Cerebellum (tissue), 4 donors: ENCODE measurements at places on chromosomes 4 and X. TPM values are rescaled to one million over a fixed set of nuclear protein-coding genes. Genes with fewer than 3 reads are reported as not detected.

DNA sequence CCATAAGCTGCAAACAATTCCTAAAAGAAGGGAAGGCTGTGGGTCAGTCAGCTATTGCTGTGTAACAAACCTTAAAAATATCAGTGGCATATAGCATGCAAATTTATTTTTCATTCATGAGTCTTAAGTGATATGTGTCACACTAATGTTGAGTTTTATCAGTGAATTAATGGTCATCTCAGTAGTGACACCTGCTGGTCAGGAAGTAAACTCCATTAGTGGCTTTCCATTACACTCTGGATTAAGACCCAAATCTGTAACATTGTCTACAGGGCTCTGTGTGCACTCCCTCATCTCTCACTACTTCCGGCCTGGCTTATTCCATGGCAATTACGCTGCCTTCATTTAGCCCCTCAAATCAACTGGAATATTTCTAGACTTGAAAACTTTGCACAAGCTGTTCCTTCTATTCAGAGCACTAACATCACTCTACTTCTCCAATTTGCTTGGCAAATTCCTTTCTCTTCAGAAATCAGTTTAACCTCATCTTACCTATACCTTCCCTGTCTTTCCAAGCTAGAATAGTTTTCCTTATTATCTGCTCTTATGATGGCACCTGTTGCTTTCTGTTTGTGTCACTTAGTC is 217.3 kb upstream of the TAPT1 start:
- DNase-seq = no peak

Gene AKAP14
- 2.4 TPM for total RNA-seq

Gene KLHL5
- total RNA-seq = 116 TPM

DNA sequence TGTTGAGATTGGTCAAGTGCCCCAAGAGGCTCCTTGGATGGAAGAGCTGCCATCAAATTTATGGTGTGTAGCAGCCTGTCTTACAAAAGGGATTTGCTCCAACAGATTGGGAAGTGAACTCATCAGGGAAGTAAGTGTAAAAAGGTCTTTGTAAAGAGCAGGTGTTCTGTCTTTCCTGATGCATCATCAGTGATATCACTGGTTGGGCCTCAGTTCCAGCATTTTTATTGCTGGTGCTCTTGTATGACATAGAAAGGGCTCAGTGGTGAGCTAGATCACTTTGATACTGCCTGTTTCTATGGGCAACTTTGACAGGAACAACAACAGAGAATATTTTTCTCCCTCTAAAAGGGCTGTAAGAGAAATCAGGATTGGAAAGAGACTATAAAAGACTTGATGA is 8.7 kb upstream of the GABRE start:
- DNase-seq = no peak

Gene TCEAL7
- total RNA-seq = 48.6 TPM

Gene MFAP3L
- 12.6 TPM for total RNA-seq

Gene ZFP42
- 0.18 TPM for total RNA-seq

- DNase-seq = no peak
These were observed 140.5 kb downstream of the PACRGL start for GRCh38 chr4:20840648-20841190.

Gene USP17L12
- total RNA-seq = not detected

GRCh38 chrX:101973066-101973465 is 41.2 kb upstream of the ZMAT1 start:
- DNase-seq = no peak

GRCh38 chr4:53596901-53597300 is 5.6 kb upstream of the LNX1 start:
- no peak for DNase-seq

- no peak for DNase-seq
These were observed 86.0 kb upstream of the NMU start for GRCh38 chr4:55722132-55722531.

- no peak for DNase-seq
These were observed 49.3 kb downstream of the APELA start for GRCh38 chr4:164926301-164926700.

DNA sequence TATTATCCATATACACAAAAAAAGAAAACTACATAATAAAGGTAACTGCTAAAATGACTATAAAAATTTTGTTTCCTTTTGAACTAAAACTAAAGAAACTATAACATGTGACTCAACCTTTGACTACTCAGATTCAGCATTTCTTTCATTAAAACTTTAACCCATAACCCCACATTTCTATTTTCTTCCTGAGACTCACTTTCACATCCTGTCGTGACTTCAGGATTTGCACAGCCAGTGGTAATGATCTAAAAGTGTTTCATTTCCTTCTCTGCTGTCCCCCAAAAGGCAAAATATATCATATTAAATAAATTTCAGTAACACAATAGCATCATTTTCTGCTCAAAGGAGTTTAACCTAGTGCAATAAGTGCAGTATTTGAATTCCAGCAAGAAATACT is 1022.4 kb upstream of the DIAPH2 start:
- no peak for DNase-seq
